NCI-H1436 treated with DMSO at 0.1 percent for 48 hours (cell line): ENCODE measurements at places on chromosomes 6 and 20.

- DNase-seq: no peak
Measured at GRCh38 chr20:20706285-20706684, 6.2 kb downstream of the RALGAPA2 start.

DNA sequence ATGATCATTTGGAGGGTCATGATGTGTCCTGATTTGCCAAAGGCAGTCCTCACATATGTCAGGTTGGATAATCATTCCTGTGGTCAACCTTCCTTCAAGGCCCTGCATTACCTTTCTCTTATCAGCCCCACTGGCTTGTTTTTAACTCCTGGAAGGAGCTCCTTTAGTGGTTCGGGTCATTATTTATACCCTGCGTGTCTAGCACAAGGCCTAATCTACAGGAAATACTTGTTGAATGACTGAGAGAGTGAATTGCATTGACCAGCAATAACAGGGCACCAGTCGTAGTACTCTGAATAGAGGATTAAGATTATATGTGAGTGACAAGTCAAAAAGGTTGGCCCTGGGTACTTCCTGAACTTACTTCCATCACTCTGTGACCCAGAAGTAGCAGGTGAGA is 4.5 kb downstream of the HIVEP2 start:
- DNase-seq: no peak

GRCh38 chr6:16078064-16078463 is 50.8 kb upstream of the MYLIP start:
- DNase-seq: no peak

DNA sequence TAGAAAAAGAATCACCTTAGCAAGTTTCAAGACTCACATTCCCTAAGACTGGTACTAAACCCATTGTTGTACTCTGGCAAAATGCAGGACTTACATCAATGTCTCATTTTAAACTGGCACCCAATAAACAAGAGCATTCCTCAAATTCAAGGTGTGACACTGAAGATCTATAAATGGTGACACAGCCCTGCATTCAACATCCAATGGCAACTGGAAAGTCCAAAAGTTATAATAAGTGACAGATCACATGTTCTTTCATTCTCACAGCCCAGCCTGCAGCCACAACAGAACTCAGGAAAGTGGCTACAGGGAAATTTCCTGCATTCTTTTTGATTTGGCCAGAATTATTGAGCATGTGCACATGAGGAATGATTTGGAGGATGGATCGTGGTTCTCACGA is 57.5 kb downstream of the MBOAT1 start:
- DNase-seq: no peak

DNA sequence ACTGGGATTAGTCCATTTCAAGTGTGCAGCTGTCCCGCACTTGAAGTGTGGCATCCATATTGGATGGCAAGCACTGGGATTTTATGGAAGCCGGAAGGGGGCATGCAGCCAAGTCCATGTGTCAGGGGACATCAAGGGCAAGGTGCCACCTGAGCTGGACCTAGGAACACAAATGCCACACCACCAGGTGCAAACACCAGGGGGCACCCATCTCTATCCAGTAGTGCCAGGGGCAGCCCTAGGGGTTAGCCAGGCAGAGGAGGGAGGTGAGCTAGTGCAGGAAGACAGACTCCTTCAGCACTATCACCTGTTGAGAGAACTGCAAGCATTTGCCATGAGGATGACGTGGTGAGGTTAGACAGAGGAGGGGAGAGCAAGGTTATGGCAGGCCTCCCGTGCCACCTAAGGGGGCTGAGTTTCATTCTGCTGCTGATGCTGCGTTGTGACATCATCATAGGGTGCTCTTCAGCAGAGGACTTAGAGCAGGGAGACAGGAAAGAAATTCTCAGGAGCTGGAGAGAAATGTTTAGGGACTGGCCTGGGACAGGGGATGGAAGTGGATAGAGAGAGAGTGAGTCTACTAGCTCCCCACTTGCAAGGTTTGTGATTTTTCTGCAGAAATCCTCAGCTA is 192.6 kb upstream of the SLC24A3 start:
- DNase-seq: no peak

GRCh38 chr6:18656506-18656905 is 269.4 kb downstream of the RNF144B start:
- DNase-seq: no peak

GRCh38 chr6:166050559-166050958 is 117.1 kb downstream of the TBXT start:
- DNase-seq: no peak

DNA sequence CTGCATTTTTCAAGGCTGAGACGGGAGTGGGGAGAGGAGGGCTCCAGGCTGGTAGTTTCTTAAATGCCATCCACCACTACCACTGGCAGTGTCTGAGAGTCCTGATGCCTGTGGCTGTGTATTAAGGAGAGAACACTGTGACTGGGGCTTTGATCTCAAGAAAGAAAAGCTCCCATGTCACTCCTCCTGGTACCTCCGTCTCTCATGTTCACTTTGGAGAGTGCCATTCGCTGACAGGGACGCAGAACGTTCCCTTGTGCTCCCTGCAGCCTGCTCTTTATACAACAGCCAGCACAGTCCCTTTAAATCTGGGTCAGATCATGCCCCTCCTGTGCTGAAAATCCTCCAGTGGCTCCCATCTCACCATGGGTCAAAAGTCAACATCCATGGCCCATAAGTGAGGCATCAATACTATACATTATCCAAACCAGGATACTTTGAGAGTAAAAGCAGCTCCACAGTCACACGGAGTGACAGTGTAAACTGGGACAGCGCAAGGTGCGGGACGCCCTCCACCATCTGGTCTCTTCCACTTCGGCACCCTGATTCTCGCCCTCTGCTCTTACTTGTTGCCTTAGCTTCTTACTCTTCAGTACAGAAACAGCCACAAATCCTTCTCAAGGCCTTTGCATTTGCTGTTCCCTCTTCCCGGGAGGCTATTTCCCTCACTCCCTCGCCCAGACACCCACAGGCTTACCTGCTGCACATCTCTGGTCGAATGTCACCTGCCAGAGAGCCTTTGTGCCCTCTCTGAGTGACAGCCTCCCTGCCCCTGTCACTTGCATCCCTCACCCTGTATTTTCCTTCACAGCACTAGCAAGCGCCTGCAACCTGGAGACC is 20.0 kb downstream of the PDYN start:
- DNase-seq: no peak

GRCh38 chr20:6439737-6440442 is 317.1 kb upstream of the FERMT1 start:
- no peak for DNase-seq
